ENCODE measurements at places on chromosomes 7 and 10. TPM values are rescaled to one million over a fixed set of nuclear protein-coding genes. Genes with fewer than 3 reads are reported as not detected.

GRCh38 chr10:26046073-26046700, 112.2 kb downstream of the MYO3A start:
- DNase-seq: no peak

Gene MMD2
- not detected for total RNA-seq

- no peak for DNase-seq
These were observed 603 bp upstream of the TWIST1 start for GRCh38 chr7:19117870-19118608.

Gene LDB3
- 0.05 TPM for total RNA-seq

GRCh38 chr10:77320971-77321471, 316.6 kb downstream of the KCNMA1 start:
- no peak for DNase-seq

Gene CASTOR2
- total RNA-seq: 3.0 TPM

- no peak for DNase-seq
These were observed 319.1 kb upstream of the TMEM229A start for GRCh38 chr7:124351950-124352349.

- DNase-seq: no peak
These were observed 82.4 kb downstream of the EBF3 start for GRCh38 chr10:129881641-129882040.

Gene TAF6
- total RNA-seq: 56.5 TPM

DNA sequence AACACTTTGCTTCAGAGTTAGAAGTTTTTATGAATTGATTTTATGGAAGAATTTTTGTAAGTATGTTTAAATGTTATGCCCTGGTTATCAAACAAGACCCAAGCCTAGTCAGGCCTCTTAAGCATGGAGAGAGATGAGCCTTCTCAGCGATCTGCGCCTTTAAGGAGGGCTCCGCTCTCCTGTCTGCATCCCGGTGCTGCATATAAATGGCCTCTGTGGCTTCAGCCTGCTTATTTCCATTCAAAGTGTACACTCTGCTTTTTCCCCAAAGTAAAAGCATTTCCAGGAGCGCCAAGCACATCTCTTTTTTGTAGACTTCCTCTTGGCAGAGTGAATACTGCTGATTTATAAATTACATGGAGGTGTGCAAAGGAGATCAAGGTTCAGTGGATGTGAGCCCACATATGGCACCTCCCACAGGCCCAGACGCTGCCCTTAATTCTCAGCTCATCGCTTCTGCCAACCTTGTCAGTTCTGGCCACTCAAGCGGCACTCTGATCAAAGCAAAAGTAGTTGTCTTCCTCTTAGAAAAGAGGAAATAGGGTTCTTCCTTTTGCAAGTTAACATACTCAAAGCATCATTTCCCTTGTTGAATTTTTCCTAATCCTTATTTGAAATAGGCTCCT, 70.0 kb upstream of the SFMBT2 start:
- no peak for DNase-seq
